Stimulated activated CD4-positive, alpha-beta T cell treated with anti-CD3 and anti-CD28 coated beads, Interleukin-2, amount 100 ng/mL, for 24 hours (primary cell): ENCODE measurements at places on chromosomes 5 and 9.

DNA sequence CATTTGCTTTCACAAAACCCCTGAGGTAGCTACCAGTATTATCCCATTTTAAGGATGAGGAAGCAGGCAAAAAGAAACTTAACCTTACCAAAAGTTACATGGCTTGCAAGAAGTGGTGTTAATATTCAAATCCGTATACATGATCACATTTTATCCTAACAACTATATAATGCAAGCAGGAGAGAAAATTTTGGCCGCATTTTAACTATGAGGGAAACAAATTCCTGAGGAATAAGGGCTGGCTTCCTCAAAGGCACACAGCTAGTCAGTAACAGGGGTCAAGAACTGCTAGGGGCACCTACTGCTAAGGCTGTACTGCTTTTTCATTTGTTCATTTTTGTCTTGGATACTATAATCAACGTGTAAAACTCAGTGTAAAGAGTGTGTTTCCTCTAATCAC lies 81.0 kb downstream of the LHFPL2 start:
- DNase-seq = no peak

DNA sequence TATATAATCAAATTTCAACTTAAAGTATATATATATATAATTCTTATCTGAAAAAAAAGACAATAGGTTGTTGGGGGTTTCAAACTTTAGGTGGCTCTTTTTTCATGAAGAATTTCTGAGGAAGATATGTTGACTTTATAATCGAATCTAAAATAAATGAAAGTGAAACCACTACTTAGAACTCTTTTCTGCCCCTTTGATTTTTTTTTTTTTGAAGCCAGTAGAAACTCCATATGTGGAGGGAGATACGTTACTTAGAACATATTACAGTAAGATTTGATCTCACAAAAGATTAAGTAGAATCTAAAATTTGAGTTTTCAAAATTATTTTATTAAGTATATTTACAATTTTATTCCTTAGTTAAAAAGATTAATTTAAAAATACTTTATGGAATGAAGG lies 96.9 kb downstream of the ATG10 start:
- no peak for DNase-seq

- DNase-seq = no peak
These were observed 133.9 kb upstream of the SPEF2 start for GRCh38 chr5:35483780-35484179.

- no peak for DNase-seq
These were observed 4.7 kb upstream of the FIBCD1 start for GRCh38 chr9:130943777-130944176.

DNA sequence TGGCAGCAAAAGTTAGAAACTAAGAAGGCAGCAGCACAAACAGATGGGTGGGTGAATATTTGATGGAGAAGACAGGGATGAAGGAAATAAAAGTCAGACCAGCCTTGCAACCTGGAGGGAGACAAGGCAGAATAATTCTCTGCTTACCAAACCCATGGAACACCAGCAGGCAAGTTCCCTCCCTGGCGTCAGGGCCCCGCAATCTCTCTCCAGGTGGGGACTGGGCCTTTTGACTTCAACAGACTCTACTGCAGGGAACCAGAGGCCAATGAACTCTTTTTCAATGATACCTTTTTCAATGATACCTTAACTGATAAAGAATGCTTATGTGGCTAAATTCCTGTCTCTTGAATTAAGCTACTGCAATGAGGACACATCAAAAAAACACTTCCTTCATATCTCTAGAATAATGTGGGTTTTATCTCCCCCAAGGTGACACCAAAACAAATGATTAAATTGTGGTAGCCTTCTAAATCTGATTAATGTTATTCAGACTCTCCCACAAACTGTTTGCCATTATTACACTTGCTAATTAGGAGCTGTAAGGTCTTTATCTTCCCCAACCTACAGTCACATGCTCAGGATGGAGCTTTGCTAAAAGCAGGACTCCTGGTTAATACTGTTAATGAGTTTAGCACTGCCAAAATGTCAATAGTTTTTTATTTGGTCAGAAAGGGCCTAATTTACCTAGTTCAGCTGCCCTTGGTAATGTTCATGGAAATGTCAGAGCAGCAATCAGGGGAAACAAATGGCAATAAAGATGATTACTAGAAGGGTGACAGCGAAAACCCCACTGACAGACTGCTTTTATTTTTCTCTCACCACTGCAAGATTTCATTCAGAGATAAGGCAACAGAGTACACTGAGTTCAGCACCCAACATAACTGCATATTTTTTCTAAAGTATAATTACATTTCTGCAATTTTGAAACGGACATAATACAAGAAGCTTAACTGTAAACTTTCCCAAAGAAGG lies 165.5 kb downstream of the TSSK1B start:
- no peak for DNase-seq

DNA sequence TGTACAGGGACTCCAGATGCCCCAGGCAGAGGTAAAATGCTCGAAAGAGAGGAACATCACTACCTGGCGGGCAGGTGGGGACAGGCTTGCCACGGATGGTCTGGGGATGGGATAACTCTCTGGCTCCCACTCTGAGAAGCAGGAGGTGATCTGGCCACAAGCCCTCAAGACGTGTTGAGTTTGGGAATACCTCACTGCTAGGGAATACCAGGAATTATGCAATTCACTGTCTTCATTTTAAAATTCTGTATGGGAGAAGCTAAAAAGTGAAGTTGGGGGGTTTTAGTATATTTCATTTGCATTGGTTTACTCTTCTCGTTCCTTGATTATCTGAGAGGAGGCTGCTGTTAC lies 510.4 kb downstream of the CCDC171 start:
- DNase-seq = no peak

- DNase-seq = no peak
These were observed 187.6 kb downstream of the GADD45G start for GRCh38 chr9:89792189-89793123.

DNA sequence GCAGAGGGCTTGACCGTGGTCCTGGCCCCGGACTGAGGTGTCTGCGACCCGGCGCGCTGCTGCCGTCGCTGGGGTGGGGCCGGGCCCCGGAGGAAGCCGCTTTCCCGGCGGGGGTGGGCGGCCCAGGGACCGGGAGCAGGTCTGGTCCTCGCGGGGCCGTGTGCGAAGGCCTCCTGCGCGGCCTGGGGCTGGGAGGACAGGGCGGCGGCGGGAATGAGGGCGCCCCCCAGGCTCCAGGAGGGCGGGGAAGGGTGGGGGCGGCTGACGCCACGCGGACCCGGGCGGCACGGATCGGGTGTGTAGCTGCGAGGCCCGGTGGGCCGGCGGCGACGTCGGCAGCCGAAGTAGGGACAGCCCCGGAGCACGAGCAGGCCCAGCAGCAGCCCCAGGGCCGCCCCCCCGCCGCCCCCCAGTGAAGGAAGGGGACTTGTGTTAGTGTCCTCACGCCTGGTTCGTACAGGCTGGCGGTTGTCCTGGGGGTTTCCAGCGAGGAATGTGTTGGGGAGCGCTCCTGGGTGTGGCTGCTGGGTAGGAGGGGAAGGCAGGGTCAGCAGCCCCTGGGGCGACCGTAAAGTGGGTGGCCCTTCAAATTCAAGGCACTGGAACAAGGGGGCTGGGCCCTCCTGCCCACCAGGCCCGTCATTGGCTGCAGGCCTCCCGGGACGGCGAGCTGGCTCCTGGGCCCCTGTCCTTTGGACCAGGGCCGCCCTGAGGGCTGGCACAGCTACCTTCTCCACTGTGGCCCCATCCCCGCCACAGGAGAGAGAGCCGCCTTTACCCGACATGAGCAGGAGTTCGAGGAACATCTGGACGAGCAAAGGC lies 597 bp upstream of the TMEM250 start:
- no peak for DNase-seq

DNA sequence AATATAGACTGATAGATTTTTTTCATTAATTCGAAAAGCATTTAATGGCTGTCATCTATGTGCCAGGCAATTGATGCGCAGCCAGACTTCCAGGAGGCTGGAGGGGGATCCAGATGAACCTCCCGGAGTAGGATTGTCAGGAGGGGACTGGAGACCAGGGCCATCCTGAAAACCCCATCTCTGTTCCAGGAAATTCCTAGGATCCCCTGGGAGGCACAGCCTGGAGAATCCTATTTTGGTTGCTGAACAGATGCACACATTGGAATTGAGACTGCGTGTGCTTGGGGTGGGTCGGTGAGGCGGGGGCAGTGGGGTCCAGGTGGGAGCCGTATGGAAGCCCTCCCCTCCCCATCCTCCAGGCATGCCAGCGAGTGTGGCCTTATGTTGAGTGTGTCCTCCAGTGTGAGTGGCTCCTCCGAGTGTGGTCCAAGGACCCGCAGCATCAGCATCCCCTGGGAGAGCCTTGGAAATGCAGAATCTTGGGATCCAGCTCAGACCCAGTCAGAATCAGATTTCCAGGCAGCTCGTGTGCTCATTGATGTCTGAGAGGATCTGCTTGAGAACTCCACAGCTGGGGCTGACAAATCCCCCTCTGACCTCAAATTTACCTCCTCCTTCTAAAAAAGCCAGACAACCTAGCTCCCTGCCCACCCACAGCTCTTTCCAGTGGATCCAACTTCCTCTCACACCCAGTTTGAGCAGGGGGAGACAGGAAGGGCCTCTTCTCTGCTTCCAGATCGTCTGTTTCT lies 38.7 kb downstream of the ROPN1L start:
- no peak for DNase-seq

- DNase-seq = no peak
These were observed 621 bp downstream of the SEC16A start for GRCh38 chr9:136482046-136482792.

GRCh38 chr5:156582193-156582598 lies 255.2 kb downstream of the SGCD start:
- no peak for DNase-seq

GRCh38 chr5:1103505-1104326 lies 8.1 kb downstream of the SLC12A7 start:
- no peak for DNase-seq

DNA sequence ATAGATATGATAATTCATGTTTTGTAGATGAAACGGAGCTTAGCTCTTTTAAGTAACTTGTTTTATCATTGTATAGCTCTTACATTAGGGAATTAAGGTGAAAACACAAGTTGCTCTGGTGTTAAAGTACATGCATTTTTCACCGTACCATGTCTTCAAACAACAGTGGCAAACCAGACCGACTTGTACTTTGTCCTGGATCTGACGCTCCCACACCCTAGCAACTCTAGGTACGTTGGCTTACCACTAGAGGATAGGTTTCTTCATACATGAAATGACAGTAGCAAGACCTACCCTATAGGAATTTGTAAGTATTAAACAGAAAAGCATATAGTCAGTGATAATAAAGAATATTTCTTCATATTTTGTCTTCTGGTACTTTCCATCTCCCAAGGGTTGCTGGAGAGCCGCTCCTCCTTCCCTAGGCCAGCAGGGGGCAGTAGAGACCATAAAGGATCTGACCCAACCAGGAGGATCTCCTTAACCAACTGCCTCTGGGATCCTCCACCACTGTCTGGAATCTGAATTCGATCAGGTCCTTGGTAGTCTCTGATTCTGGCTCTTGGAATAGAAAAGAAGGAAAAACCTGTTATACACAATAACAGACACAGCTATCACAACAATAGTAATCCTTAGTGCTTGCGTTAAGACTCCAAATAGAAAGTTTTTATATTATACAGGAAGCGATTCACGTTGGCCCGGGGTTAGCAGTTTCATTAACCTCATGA lies 136.7 kb downstream of the CAVIN4 start:
- peak; percentile 65 for DNase-seq

- no peak for DNase-seq
These were observed 1653.4 kb downstream of the EFNA5 start for GRCh38 chr5:106017243-106017857.

DNA sequence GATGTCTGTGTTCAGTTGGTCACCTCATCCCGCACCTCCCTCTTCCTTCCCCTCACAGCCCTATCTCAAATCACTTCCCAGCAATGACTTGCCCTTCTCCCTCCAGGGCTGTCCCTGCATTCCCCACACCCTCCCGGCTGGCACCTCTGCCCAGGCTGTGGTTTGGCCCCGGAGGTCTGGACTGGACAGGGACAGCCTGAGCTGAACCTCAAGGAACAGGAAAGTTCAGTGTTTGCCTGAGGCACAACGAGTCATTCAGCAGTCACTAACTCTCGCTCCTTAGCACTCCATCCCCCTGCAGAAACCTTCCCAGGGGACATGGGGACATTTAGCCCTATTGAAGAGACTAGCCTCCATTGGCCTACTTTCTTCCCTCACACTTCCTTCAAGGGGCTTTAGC lies 58.3 kb upstream of the MAP3K1 start:
- DNase-seq = no peak

DNA sequence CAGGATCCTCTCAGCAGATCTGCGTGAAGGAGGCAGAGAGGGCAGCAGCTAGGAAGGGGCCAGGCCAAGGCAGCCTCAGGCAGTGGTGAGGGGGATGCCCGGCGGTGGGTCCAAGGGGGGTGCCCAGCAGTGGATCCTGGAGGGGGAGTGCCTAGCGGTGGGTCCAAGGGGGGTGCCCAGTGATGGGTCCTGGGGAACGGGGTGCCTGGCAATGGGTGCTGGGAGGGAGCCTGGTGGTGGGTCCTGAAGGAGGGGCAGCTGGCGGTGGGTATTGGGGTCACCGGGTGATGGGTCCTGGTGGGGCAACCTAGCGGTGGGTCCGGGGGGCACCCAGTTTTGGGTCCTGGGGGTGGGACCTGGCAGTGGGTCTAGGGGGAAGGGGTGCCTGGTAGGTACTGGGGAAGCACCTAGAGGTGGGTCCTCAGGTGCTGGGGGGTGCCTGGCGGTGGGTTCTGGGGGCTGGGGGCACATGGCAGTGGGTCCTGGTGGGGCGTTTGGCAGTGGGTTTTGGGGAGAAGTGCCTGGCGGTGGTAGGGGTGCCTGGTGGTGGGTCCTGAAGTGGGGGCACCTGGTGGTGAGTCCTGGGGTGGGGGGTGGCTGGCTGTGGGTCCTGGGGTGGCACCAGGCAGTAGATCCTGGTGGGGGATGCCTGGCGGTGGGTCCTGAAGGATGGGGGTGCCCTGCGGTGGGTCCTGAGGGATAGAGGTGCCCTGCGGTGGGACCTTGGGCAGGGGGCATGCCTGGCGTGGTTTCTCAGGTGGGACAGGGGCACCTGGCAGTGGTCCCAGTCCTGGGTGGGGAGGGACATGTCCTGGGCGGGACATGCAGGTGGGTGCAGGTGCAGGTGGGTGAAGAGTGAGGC lies 1.9 kb downstream of the LRRC14B start:
- DNase-seq = no peak

GRCh38 chr5:150734579-150735384 lies 24.0 kb downstream of the DCTN4 start:
- DNase-seq = peak; percentile 22

DNA sequence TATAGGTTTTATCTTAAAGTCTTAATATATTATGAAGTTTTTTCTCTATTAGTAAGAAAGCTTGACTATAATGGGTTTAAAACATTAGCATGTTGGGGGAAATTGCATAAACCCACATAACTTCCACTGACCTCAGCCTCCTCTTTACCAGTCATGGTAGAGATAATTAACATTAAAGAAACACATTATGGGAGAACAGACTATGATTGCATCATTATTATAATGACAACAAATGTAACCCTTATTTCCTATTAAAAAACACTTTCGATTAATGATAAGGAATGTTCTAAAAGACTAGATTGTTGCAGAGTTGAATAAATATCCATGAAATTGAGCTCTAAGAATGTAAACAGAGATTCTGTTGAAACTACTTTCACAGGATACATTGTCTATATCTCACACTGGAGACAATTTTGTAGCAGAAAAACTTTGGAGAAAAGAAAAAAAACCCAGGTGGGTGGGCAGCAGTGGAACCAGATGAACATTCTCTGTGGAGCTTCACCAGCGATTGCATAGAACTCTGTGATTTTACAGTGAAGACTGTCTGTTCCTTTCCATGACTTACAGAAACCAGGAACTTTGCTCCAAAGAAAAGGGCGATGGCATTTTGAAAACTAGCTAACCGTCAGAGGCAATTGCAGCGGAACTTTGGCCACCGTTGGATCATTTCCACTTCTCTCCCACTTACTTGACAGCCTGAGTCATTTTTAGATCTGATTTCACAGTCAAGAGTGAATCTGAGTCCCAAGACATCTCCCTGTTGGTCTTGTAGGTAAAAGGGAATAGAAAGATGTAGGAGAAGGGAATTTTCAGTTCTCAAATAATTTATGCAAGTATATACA lies 21.0 kb upstream of the ERAP2 start:
- DNase-seq = no peak
